ENCODE measurements at places on chromosomes 4 and X.

DNA sequence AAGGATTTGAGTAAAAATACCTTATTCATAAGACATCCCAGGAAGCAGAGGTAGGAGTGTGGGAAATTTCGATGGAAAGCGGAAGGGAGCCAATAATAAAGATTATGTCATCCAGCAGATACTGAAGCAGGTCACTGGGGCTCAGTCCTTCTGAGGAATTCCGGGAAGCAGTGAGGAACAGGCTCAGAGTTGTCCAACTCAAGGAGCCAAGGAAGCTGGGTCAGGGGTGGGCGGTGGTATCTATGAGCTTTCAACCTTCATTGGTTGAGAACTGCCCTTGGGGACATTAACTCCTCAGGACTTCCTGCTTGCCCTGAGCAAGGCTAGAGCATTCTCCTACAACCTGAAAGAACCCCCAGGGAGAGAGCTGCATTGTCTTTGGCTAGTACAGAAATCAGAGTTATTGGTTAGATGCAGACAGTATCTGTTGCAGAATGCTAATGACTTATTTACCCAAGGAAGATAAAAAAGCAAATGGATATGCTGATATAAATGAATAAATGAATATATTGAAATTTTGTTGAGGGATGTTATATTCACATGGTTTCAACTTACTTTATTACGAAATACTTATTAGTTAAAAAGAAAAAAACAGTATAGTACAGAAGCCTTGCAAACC is 68.2 kb downstream of the DMP1 start:
- DNase-seq: no peak

- no peak for DNase-seq
These were observed 2.1 kb downstream of the SLC6A8 start for GRCh38 chrX:153689654-153690465.

DNA sequence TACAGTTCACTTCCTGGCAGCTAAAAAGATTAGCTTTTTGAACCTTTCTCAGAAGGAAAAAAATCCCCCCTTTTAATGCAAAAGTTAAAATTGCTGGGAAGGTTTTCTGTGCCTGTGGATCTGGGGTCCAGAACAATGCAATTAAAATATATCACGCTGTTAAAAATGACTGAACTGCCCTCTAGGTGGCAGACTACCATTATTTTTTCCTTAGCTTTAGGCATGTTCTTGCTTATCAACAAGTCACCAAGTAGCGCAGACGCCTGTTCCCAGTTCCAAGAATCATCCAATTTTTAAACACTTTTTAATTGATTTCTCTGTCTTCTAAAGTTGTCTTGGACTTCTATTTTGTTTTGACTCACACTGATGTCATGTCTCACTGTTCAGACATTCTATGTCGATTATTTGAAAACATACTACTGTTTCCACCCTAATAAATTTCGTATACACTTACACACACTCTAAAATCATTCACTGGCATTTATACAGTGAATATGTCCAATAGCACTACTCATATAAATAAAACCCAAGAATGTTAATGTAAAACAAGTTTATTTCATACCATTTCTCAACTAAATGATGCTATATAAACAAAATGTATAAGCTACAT is 661.6 kb downstream of the RAPGEF2 start:
- no peak for DNase-seq

GRCh38 chr4:15427161-15427560 is 672 bp upstream of the C1QTNF7 start:
- no peak for DNase-seq

GRCh38 chrX:101764538-101764937 is 104.9 kb upstream of the ARMCX2 start:
- DNase-seq: no peak

- DNase-seq: no peak
These were observed 278.2 kb upstream of the CXXC4 start for GRCh38 chr4:104772849-104773248.

GRCh38 chrX:118569676-118570075 is 74.1 kb downstream of the DOCK11 start:
- no peak for DNase-seq

- DNase-seq: no peak
These were observed 294.0 kb downstream of the TENM3 start for GRCh38 chr4:182537031-182537795.

DNA sequence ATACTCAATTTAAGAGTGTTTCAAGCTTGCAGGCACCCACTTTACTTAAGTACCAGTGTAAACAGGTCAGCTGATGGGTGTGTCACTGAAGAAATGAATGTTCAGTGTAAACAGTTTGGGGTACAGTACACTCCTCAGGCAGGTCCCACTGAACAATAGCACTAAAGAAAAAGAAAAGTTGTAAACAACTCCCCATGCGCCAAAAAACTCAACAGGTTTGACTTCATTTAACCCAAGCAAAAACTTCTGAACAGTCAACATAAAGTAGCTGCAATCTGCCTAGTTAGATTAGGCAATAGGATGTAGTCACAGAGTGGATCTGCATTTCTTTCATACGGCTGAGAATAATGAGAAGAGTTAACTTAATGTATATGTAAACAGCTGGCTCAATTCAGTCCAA is 93.2 kb downstream of the FAM13A start:
- no peak for DNase-seq

DNA sequence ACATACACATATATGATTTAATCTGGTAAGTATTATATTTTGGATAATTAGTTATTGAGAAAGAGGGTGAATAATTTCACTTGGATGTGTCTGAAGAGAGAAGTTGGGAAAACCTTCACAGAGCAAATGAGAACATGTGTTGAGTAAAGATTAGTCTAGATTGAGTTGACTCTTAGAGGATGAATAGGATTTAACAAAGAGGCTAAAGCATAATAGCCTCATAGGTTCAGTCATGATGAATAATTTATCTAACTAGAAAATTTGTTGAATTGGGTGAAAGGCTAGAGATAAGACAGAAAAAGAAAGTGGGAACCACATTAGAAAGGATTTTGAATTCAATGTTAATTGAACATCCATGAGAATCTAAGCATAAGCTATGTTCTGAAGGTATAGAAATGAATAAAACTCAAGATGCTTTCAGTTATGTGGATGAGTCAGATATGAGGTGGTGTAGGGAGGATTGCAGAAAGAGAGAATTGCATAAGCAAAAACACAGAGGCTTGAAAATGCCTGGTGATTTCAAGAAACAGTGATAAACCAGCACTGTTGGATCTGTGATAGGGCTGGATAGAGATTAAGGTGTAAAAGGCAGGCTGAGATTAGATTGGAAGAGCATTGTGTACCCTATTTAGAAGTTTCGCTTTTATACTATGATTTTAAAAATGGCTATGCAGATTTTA is 207.6 kb upstream of the NR3C2 start:
- no peak for DNase-seq

DNA sequence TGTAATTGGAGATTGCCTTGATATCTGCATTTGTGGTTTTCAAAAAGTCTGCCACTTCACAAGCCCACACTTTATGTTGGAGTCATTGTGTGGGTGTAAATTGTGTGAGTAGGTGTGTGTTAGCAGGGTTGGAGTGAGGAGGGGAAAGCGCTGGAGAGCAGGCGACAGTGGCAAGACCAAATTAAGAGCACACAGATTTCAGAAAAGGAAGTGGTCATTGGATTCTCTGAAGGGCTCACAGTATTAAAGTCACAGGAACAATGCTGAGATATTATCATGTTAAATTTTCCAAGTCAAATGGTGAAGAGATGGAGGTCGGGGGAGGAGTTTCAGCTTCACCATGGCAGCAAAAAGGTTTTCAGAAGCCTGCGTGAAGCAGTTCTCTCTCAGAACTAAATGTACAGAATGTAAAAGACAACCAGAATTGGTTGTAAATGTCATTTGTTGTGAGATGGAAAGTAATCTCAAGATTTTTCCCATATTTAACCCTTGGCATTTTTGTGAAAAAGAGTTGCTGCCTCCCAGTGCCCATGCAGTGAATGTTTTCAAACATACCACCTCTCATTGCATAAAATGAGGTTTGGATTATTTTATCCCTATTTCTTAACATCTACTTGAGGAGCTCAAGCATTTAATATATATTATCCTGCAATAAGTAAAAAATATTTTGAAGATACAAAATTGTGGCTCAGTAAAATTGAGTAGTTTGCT is 265.9 kb downstream of the ZNF674 start:
- DNase-seq: no peak

GRCh38 chr4:41176340-41176739 is 38.0 kb downstream of the APBB2 start:
- DNase-seq: no peak

DNA sequence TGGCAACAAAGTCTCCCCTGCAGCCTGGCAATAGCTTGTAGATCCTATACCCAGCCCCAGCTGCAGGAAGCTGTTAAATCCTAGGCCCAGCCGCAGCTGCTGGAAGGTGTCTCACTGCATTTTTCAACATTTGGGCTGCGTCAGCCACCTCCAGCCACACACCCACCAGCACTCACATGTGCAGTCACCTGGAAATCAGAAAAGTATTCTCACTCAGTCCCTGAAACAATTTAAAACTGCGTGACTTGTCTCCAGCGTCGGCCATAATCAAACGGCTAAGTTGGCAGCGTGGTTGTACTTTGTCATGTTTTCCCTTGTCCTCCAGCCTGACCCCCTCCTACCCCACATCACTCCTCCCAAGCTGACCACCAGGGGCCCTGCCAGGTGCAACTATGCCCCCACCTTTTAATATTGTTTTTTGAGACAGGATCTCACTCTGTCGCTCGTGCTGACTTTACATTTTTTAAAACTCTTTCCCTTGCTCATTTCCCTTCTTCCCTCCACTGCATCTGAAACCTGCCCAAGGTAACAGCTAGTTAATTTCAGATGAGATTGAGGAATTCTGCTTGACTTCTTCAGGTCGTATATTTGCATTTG is 97.2 kb upstream of the FRG1 start:
- no peak for DNase-seq

- no peak for DNase-seq
These were observed 5.1 kb upstream of the CXCL9 start for GRCh38 chr4:76012388-76012801.

DNA sequence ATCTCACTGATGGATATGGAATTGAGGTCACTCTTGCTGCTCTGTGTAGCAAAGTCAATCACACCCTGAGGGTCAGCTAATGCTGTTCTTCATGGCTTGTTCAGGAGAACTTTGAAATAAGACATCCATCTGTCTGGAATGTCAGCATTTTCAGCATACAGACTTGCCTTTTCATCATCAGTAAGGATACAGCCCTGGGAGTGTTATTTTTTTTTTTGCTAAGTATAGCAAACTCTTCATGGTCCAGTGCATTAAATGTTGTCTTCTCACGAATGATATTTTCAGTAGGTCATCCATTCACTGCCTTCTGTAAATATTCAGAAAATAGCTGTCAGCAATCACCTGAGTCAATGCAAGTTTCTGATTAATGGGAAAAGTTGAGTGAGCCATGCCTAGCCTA is 268.8 kb upstream of the SMIM31 start:
- no peak for DNase-seq

GRCh38 chr4:121064482-121064881 is 7.9 kb downstream of the NDNF start:
- no peak for DNase-seq

- DNase-seq: no peak
These were observed 156.6 kb downstream of the FAM13A start for GRCh38 chr4:88900432-88900831.

- DNase-seq: no peak
These were observed 10.2 kb downstream of the VEGFD start for GRCh38 chrX:15373976-15374375.

GRCh38 chrX:88437563-88437962 is 309.5 kb upstream of the CPXCR1 start:
- DNase-seq: no peak

GRCh38 chr4:2948895-2949781 is 14.1 kb downstream of the NOP14 start:
- DNase-seq: no peak

GRCh38 chrX:70449457-70449966 is 4.9 kb downstream of the DLG3 start:
- DNase-seq: no peak

GRCh38 chr4:91904556-91904955 is 399.2 kb upstream of the GRID2 start:
- DNase-seq: no peak

GRCh38 chr4:75308049-75308448 is 206.2 kb downstream of the RCHY1 start:
- DNase-seq: no peak

All from CD4-positive, alpha-beta T cell treated with Interleukin-21 for 1 hour (primary cell).